IPS DF 6.9 (cell line): ENCODE measurements at places on chromosomes 16 and 17.

GRCh38 chr17:18187821-18188761, 4.5 kb downstream of the ALKBH5 start:
- no peak for DNase-seq

- DNase-seq = no peak
Observed at GRCh38 chr16:72172105-72173034, at the start of gene PMFBP1. PMFBP1 (minus strand) TSS chr16:72172155; CDS start chr16:72171208, 947 bp downstream.

DNA sequence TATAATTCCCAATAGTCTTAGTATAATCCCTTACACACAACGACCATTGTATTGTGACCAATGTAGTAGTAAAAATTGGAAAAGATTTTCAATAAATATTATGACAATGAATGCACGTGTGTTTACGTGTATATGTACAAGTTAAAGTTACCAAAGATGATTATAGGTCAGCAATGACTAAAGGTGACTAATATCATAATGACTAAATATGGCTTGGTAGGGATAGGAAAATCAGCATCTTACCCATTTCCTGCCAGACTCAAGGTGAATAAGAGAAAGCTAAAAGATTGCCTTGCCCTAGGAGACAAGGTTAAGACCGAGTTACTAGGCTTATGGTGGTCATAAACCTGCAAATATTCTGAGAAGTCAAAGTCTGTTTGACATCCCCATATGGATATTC, 34.4 kb downstream of the CPD start:
- no peak for DNase-seq

DNA sequence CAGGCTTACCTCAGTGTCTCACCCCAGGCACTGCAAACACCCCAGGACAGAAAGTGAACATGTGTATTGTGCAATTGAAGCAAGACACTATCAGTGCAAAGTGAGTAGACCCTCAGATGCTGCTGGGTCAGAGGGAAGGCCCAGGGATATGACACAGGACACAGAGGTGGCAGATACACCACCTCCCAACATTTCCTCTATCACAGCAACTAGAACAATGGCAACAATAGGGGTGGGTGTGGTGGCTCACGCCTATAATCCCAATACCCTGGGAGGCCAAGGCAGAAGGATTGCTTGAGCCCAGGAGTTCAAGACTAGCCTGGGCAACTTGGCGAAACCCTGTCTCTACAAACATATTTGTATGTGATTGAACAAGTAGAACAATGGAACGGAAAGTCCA, 22.5 kb downstream of the MILR1 start:
- DNase-seq = no peak

DNA sequence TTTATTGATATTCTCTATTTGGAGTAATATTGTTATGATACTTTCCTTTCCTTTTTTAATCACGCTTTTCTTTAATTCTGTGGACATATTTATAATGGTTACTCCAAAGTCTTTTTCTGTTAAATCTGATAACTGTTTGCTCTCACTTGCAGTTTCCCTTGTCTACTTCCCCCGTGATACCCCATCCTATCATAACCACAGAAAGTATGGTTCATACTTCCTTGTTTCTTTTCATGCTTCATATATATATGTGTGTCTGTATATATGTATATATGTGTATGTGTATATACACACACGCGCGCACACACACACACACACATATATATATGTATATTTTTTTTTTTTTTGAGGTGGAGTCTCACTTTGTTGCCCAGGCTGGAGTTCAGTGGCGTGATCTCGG, 23.5 kb downstream of the SPECC1 start:
- DNase-seq = no peak

- no peak for DNase-seq
Observed at GRCh38 chr16:89556750-89557689, 3.5 kb upstream of the RPL13 start.

- DNase-seq = no peak
Observed at GRCh38 chr17:31216031-31216751, 80.8 kb downstream of the OMG start.

DNA sequence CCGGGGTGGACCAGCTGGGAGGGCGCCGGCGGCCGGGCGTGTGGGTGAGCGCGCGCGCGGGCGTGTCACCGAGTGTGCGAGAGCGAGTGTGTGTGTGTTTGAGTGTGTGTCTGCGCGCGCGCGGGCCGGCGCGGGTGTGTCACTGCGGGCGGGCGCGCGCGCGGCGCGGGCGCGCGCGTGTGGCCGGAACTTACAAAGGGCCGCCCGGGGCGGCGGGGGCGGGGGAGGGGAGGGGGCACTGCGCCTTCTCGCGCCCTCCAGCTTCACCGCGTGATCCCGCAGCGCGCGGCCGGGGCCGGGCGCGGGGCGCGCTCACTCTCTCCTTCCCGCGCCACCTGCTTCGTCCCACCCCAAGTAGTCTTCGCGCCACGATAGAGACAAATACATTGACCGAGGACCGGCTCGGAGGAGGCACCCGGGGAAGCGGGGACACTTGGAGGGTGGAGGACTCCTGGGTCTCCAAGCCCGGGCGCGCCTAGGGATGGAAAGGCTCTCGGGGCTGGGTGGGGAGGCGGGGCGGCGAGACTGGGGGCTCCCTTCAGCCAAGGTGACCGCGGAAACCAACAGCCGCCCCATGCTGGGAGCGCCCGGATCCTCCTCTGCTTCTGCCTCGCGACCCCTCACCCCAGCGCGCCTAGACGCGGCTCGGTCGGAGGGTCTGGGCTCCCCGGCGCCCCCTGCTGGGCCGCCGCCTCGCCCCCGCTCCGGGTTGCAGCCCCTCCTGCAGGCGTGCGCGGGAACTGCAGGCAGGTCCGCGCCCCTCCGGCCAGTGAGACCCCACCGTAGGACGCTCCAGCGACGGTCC, at the start of gene SRCIN1:
Gene SRCIN1, minus strand, starts transcription at position 112 of the 805 bp plus-strand sequence. CDS start 247 bp downstream, outside the sequence.
- no peak for DNase-seq

GRCh38 chr16:8183176-8184099, 406.9 kb downstream of the TMEM114 start:
- no peak for DNase-seq

DNA sequence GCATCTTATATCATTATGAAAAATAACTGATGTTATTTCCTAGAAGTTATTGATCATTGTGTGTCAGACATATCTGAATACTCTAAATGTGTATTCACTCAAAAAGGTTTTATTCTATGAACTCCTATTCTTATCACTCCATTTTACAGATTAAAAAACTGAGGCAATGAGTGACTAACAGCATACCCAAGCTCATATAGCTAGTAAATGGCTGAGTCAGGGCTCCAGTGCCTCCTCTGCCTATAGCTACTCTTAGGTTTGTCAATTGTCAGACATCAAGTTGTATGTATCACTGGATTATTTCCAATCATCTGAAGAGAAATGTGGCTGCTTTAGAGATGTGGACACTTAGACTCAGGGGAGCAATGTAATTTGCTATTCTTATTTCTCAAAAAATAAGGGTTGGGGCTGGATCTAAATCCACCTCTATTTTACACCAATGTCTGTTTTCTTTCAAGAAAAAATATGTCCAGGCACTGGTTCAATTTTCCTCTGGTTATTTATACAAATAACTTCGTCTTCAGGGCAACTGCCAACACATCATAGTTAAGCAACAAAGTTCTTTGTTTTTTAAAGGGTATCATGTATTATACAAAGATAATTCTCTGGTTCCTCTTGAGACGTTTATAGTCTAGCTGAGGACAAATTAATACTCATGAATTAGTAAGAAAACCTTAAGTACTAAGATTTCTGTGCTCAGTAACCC, 328.9 kb upstream of the MAF start:
- no peak for DNase-seq

DNA sequence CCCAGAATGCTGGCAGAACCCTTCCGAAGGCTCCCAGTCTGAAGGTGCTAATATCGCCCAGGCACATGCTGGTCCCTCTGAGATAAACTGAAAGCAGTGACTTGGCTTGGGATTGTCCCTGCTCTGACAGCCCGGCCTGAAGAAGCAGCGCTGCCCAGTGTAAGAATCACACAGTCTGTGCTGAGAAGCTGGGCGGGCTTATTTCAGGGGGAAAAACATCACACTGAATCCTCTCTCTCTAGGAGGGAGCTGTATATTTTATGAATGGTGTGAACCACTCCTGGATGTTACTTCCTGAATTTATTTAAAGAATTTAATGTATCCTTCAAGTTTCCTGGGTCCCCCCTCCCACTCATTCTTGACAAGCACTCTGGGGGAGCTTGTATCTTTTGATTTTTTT, 36.3 kb downstream of the GAS7 start:
- DNase-seq = no peak

GRCh38 chr16:28943281-28943680, 7.5 kb upstream of the NFATC2IP start:
- no peak for DNase-seq

DNA sequence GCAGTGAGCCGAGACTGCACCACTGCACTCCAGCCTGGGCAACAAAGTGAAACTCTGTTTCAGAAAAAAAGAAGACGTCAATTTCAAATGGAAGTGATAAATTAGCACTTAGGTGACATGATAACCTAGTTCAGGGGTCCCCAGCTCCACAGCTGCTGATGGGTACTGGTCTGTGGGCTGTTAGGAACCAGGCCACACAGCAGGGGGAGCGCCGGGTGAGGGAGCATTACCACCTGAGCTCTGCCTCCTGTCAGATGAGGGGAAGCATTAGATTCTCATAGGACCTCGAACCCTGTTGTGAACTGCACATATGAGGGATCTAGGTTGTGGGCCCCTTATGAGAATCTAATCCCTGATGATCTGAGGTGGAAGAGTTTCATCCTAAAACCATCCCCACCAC, 253.0 kb downstream of the FOXL1 start:
- DNase-seq = no peak

- DNase-seq = no peak
Observed at GRCh38 chr17:8785547-8786413, 13.4 kb downstream of the MFSD6L start.

GRCh38 chr16:71709229-71709781, 15.2 kb downstream of the PHLPP2 start:
- no peak for DNase-seq

DNA sequence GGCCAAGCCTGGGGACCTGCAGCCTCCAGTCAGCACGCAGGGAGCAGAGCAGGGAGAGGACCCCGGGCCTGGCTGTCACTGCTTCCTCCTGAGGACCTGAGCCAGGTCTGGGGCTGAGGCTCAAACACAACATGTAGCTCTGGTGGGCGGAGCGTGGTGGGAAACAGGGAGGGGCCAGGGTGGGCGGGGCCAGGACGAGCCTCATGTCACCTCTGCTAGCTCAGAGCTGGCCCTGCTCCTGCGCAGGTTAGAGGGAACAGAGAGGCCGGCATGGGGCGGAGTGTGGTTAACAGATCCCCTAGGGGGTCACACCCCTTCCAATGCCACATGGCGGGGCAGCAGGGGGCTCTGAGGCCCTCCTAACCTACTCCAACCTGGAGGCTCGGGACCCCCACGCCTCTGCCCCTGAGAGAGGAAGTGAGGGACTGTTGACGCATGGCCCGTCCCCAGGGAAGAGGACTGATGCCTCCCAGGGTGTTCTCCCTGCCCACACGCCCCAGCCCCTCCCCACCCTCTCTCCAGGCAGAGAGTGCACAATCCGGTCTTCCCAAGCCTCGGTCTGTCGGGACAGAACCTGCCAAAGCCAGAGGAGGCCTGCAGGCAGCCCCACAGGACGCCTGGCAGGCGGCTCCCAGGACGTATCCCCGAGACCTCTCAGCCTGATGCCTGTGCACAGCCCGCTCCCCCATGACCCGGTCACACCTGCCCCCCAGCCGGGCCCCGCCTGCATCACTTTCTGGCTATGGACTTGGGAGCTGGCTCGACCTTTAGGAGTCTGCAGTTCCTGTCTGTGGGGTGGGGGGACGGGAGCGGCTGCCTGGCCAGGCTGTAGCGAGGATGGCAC, 15.2 kb downstream of the PIEZO1 start:
- DNase-seq = no peak

GRCh38 chr17:41919165-41919817, 540 bp upstream of the ACLY start:
- DNase-seq = peak; percentile 60

- DNase-seq = peak; percentile 31
Observed at GRCh38 chr17:45813048-45813725, 29.1 kb downstream of the CRHR1 start.

- DNase-seq = no peak
Observed at GRCh38 chr16:86015606-86016005, 116.6 kb downstream of the IRF8 start.

DNA sequence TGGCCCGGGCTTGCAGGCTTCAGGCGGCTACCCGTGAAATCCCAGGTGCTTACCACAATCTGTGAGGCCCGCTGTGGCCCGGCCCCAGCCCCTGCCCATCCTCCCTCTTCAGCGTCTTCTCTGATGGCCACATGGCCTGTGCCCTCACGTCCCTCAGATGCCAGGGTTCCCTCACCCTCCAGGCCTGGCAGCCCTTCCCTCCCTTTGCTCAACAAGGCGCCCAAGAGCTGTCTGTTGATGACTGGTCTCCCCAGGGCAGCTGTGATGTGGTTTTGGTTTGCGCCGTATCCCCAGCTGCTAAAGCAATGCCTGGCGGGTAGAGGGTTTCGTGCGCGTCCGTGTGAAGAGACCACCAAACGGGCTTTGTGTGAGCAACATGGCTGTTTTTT, 35.1 kb downstream of the PMM2 start:
- no peak for DNase-seq

GRCh38 chr16:12050361-12050760, 73.8 kb downstream of the SNX29 start:
- DNase-seq = no peak

GRCh38 chr16:30351586-30352419, 3.3 kb downstream of the CD2BP2 start:
- DNase-seq = no peak

- no peak for DNase-seq
Observed at GRCh38 chr17:14068542-14069250, 608 bp upstream of the COX10 start.

DNA sequence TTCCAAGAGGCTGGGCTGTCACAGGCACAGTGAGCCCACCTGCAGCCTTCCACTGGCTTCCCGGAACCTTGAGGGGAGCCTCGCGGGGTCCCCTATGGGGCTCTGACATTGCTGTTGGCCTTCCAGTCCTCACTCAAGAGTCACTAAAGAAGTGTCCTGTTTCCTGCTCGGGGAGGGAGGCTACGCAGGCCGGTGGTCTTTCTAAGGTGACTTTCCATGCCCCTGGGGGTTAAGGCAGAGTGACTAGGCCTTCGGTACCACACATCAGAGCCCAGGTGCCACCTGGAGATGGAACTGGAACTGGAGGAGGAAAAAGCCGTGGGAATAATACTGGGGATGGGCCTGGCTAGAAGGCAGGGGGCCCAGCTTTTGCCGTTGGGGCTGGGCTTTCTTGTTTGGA, 72.1 kb downstream of the IL21R start:
- no peak for DNase-seq

- no peak for DNase-seq
Observed at GRCh38 chr17:58120195-58120822, 27.9 kb upstream of the OR4D1 start.

- no peak for DNase-seq
Observed at GRCh38 chr17:39799395-39799794, 61.7 kb downstream of the GRB7 start.

DNA sequence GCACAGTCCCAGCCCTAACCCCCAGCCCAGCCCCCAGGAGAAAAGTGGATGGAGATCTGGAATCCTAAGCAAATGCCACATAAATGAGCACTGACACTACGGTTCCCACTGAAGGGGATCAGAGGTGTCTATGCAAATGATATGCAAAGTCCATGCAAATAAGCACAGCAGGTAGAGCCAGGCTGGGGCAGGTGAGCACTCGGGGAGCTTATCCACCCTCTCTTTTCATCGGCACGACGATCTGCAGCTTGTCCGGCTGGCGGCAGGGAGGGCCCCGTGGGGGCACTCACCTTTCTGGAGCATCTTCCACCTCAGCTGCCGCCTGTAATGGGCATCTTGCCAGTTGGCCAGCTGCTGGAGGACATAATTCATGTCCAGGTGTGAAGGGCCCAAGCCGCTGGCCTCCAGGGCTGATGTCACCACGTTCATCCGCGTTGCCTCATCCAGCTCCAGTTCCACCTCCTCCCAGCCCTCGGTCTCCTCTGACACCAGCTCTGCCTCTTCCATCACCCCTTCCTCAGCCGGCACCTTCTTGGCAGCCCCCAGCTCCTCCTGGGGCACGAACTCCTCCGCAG, 9.9 kb downstream of the HAP1 start:
- no peak for DNase-seq
